NCI-H2171 treated with DMSO at 0.1 percent for 48 hours (cell line): ENCODE measurements at places on chromosomes 5 and 9.

DNA sequence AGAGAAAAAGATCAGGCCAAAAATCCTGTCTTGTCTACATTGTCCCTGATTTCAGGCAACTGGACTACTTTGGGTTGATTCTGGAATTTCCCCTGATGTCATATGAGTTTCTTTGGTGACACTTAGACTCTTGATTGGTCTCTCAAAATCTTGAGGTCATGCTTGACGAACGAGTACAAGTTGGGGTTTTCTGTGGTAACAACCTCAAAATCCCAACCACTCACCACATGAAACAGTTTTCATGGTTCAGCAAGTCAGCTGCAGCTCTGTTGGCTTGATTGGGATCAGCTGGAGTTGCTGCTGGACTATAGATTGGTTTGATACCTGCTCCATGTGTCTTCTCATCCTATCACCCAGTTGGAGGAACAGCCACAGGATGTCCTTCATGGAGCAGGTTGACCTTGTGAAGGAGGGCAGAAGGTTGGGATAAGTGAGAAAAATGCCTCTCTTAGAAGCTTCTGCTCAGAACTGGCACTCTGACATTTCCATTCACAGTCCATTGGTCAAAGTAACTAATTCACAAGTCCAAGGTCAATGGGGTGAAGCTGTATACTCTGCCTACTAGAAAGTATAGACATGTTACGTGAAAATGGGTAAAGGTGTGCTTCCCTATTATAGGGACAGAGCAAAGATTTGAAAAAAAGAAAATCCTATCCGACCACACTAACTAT is 284.5 kb downstream of the SH3GL2 start:
- no peak for DNase-seq

DNA sequence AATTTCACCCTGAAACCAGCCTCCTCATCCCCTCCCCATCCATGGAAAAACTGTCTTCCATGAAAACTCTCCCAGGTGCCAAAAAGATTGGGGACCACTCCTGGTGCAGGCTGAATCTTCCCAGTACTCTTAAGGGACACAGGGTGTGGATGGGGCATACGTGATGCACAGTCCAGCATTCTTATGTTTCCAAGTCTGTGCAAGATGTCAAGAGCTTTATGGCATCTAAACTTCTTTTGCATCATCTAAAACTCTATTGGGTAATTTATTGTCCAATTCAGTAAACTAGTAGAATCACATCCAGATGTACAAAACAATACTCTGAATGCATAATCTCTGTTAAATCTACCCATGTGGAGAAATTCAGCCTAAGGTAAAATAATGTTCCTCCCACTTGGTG is 9.3 kb upstream of the FGD3 start:
- DNase-seq: no peak

GRCh38 chr5:135317286-135317685 is 81.7 kb downstream of the MACROH2A1 start:
- no peak for DNase-seq

- DNase-seq: peak; percentile 17
Observed at GRCh38 chr5:57903458-57903857, 420.8 kb upstream of the ACTBL2 start.

DNA sequence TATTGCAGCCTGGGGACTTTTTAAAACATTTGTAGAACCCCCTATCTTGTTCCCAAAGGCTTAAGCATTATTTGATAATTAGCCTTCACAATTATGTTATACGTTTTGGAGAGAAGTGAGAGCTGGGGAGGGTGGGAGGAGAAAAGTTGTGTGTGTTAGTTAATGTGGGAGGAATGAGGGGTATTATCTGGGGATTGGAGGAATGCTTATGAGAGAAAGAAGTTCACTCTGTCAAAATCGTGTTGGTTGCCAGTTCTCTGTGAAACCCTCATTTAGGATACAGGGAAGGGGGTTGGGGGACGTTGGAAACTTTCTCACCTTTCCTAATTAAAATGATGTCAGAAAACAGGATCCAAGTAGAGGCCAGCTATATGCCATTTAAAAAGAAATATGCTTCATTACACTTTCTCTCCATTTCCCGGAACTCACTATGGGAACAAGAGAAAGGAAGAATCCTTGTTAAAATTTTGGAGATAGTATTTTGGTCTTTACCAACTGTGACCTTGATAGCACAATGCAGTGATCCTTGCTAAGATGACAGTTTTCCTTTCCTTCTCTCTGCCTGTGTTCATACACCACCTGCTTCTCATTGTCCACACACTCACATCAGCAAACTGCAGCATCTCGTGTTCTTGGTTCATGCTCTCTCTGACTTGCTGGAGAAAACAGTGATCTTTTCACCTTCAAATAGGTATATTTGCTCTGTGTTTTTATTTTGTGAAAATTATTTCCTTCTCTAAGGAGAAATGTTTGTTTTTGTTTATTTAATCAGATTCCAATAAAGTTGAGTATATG is 336.7 kb upstream of the CLINT1 start:
- no peak for DNase-seq

DNA sequence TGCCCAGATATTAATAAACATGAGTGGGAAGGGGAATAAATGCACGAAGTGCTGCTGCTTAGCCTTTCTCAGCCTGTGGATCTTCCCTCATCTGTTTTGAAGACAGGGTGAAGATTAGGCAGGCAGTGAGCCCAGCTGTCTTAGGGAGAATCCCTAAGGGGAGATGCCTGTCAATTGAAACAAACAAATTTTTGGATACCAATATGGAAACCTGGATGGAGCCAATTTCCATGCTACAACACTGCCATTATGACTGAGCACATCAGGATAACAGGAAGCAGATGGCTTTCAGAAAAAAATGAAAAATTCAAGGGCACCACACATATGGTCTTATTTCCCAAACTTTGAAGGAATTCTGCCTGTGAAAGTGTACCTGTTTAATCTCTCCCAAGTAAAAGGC is 80.3 kb downstream of the HMHB1 start:
- peak; percentile 79 for DNase-seq

GRCh38 chr9:100498592-100498991 is 25.6 kb downstream of the TMEFF1 start:
- no peak for DNase-seq
